ENCODE measurements at places on chromosomes 1 and 21.

GRCh38 chr1:159196543-159196942 is 8.1 kb upstream of the ACKR1 start:
- DNase-seq = no peak

DNA sequence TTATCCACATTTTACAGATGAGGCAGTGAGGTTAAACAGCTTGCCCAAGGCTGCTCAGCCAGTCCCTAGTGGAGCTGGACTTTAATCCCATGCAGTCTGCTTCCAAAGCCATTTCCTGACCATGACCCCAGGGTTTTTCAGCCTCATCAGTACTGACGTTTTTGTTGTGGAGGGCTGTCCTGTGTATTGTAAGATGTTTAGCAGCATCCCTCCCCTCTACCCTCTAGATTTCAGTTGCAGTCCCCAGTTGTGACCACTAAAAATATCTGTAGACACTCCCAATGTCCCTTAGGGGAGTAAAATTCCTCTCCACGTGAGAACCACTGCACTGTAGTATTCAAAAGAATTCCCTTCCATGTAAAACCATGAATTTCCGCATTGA is 30.2 kb upstream of the C1orf105 start:
- no peak for DNase-seq

- no peak for DNase-seq
Observed at GRCh38 chr21:38989379-38989744, 183.6 kb downstream of the ETS2 start.

DNA sequence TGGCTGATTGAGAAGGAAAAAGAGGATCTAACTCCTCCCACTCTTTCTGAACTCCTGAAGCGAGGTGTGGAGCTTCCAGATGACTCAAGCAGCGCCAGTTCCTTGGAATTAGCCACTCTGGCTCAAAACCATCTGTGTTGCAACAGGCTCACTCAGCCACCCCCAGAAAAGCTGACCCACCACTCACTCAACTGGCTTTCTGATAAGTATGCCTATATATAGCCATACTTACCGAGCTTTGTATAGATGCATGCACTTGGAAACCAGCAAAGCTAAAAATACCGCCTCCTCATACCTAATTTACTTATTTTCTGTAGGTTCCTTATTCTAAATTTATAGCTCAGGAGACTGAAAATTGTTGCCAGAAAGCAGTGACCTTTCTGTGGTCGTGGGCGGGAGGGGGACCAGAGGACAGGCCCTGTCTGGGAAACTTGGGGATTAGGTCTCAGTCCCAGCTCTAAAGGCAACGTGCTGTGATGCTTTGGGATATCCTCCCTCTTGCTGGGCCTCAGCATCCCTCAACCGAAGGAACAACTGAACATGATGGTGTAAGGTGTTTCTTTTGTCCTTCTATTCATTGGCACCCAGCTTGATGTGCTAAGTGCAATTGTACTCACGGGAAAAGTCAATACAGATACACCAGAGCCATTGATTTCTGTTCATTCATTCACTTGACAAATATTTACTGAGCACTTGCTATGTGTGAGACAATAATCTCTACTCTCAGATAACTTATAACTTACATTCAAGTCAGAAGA is 65.7 kb downstream of the NENF start:
- no peak for DNase-seq

- no peak for DNase-seq
Observed at GRCh38 chr1:169163059-169163458, 56.6 kb downstream of the ATP1B1 start.

- DNase-seq = no peak
Observed at GRCh38 chr1:223245983-223246382, 102.9 kb upstream of the TLR5 start.

DNA sequence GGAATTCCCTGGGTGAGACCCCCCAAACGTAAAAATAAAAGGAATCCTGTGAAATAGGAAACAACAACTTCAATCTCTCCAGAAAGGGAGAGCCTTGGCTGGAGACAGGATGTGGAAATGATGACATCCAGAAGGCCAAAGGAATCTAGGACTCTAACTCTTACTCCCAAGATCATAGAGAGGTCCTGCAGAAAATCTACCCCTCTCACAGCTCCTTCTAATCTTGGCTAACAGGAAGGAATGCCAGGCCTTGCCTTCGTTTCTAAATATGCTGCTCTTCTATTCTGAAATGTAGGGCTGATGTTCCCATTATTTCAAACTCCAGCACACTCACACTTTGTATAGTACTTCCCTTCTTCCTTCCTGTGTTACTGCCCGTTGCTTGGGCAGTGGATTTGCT is 40.7 kb downstream of the ARHGEF11 start:
- DNase-seq = no peak

GRCh38 chr1:53448241-53448841 is 10.9 kb upstream of the DMRTB1 start:
- DNase-seq = no peak

DNA sequence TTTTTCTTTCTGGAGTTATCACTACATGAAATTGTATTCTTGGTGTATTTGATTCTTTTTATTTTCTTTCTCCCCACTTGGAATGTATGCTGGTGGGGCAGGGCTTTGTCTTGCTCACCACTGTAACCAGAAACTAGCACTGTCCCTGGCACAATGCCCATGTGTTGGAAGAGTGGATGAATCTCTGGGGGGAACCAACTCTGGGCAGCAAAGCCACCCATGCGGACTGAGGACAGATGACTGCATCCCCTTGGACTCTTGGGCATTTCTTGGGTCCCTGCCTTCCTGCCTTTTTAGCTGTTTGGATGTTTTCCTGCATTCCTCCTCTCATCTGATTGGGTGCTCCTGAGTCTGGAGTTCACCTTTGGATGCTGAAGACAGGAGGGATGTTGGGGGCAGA is 6.1 kb downstream of the CYP4B1 start:
- no peak for DNase-seq

- DNase-seq = no peak
Observed at GRCh38 chr1:41542196-41542930, 57.9 kb upstream of the EDN2 start.

GRCh38 chr1:159204161-159205141 is at the start of gene ACKR1:
Gene ACKR1, plus strand, starts transcription at chr1:159204875. Its CDS starts 85 bp downstream, at chr1:159204960.
- no peak for DNase-seq

- DNase-seq = no peak
Observed at GRCh38 chr1:239222999-239223398, 163.4 kb upstream of the CHRM3 start.

GRCh38 chr21:21788591-21788990 is 790.4 kb downstream of the NCAM2 start:
- DNase-seq = no peak

DNA sequence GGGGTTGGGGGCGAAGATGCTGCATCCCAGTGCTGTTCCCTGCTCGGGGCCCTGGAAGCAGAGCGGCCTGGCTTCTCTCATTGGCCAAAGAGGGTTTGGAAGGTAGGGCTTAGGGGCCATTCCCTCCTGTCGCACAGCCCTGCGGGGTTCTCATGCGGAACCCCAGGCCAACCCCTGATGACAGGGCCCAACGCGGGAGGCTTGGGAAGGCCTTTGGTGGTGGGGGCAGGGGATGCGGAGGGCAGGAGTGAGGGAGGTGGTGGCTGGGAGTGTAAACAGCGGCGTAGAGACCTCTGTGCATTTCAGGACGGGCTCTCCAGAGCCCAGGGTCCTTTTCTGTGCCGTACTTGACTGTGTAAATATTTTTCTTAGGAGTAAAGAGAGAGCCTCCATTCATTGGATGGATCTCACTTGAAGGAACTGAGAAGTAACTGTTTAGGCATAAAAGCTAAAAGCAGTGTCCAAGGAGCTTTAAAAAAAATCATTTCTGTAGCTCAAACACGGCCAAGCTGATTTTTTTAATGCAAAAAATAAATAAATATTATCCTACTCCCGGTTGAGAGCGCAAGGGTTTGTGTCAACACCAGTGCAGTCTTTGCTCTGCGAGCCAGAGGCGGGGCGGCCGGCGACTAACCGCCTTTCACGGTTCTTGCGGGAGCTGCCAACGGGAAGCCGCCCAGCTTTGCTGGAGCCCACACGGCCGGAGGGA is 169.1 kb downstream of the PRDM16 start:
- no peak for DNase-seq

GRCh38 chr1:39898648-39899603 is 2.8 kb downstream of the MYCL start:
- no peak for DNase-seq

DNA sequence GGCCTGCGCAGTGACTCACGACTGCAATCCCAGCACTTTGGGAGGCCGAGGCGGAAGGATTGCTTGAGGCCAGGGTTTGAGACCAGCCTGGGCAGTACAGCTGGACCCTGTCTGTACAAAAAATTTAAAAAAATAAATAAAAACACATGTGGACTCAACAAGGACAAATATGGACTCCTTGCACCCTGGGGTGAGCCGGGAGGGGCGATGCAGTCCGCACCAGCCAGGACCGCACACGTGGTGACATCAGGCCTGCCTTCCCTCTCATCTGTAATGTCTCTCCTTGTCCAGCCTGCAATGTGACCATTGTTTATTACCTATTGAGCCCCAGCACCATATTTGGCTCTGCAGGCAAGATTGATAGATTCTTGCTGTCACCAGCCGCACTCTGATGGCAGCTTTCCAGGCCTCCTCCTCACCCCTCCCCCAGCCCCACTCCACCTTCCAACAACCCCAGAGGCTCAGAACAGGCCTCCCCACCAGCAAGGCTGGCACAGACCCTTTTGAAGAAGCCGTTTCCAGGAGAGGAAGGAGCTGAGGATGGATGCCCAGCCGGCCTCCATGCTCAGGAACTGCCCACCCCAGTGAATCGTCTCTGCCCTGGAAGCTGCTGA is 55.2 kb downstream of the IRF2BP2 start:
- no peak for DNase-seq

DNA sequence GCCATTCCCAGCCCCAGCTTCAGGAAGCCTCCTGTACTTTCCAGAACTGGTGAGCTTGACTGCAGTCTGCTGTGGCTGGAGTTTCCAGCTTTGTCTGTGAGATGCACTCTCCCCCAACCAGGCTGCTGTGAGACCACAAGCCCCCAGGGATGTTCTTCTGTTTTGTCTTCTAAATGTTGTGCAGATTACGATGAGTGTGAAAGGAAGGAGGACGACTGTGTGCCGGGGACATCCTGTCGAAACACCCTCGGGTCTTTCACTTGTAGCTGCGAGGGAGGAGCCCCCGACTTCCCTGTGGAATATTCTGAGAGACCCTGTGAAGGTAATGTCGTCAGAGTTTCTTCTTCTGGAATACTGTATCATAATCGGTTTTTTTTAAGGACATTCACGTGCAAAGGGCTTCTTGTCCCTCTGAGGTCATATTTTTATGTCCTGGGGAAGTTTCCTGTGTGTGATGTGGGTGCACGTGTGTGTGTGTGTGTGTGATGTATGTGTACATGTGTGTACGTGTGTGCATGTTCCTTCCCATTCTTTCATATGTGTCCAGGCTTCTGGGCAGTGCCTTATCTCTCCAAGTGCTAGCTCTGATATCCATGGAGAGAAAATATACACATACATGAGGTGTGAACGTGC is 49.9 kb downstream of the UMODL1 start:
- DNase-seq = no peak

DNA sequence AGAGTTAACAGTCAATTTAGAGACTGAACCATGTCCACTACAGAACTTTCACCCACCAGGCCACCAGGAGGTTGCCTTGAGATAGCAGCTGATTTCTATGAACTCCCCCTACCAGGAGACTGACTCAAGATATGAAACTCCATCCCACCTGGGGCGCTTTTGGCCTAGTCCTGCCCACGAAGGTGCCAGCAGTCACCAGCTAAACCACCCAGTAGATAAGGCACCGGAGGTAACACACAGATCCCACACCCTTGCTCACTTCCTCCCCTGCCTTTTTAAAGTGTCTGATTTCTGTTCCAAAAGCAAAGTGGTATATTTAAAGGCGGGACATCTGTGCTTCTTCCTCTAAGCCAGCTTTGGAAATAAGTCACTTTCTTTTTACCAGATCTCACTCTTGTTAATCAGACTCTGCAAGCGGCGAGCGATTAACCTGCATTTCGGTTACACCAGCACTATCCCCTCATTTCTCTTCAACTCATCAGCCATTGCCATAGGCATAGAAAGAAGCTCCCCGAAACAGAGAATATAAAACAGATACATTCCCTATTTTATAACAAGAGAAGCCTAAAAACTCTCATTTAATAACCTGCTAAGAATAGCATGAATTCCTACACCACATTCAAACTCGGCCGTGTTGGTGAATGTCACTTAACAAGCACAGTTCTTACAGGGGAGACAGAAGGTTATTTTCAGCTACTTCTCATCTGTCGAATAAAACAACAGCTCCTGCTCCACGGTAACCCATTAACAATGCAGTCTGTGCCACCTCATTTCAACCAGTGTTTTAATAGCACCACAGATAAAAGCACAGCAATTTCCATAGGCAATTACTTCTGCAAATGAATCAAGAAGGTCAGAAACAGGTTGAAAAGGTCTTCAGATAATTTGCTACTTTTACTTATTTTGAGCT is 318.1 kb downstream of the KCNH1 start:
- DNase-seq = no peak

All from GDM1 (cell line).